ENCODE measurements at places on chromosomes 3 and 15. TPM values are rescaled to one million over a fixed set of nuclear protein-coding genes. Genes with fewer than 3 reads are reported as not detected.

DNA sequence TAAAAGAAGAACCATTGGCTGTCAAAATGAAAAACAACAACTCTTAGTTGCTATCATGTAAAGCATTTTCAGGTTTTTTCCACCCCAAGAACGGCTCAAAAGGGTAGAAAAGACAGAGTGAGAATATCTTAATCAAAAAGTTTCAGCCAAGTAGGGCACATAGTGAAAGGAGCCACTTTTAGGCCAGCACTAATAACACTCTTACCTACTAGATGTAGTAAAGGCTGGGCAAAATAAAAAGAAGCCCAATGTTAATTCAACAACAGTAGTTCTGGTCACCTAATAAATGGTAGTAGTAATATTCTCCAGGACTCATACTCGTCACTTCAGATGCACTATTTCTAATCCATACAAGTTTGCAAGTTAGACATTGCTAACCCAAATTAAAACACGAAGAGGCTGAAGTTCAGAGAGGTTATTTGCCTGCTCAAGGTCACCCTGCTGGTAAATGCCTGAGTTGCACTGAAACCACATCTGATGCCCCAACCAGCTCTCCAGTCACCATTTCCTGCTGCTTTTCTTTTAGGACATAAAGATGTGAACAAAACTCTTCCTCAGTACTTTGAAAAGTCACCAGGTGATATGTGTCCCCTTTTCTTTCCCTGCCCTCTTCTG lies 7.5 kb downstream of the GOLIM4 start:
- no peak for DNase-seq

The ST8SIA2 gene
- total RNA-seq, result 9.0 TPM

DNA sequence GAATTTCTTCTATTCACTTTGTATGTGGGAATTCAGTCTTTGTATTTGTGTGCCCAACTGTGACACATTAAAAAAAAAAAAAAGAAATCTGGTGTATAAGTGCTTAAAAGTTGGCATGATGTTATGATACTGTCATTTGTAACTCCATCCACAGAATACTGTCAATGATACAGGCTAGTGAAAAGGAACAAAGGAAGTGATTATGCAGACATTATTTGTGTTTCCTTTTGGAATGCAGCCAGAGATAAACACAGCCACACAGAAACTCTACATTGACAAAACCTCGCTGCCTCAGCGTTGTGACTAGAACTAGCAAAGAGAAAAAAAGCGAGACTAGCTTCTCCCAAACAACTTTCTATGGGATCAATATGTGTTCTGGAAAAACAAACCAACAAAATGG lies 519.2 kb upstream of the AGTR1 start:
- peak; percentile 3 for DNase-seq

GRCh38 chr3:110070161-110070916 lies 733.0 kb upstream of the DPPA4 start:
- DNase-seq, result peak; percentile 69

The RHCG gene
- total RNA-seq, result not detected

- no peak for DNase-seq
Measured at GRCh38 chr3:55641964-55642363, 154.9 kb upstream of the WNT5A start.

- DNase-seq, result no peak
Measured at GRCh38 chr3:191026746-191027145, 164.3 kb upstream of the GMNC start.

Measured in astrocyte (in vitro differentiated cells and primary cell).